Fibroblast of skin of scalp (primary cell): ENCODE measurements at places on chromosomes 3 and 15.

GRCh38 chr15:95522533-95522932 lies 808.0 kb upstream of the NR2F2 start:
- DNase-seq: no peak

- no peak for DNase-seq
Measured at GRCh38 chr15:90386221-90386620, 1.8 kb upstream of the IQGAP1 start.

DNA sequence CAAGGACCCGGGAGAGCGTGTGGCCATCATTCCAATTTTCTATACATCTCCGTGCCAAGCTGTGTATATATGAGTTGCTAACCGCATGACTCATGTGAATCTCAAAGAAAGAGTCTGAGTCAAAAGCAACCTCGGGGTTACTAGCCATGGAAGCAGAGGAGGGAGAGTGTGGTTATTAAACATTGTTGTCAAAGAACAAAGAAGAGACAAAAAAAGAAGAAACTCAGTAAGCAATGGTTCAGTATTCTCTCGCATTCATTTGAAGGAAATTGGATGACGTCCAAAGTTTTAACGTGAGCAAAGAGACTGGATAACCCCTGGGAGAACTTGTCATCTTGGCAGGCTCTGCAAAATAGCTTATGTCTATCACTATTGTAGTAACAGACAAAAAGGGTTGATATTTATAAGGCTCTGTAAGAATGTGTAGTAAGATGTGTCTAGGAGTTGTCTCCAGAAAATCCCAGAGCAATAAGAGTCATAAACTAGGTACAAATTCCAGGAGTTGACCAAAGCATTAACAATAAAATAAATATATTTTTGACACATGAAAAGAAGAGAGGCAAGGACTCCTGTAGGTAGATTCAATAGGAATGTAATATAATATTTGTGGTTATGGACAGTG lies 52.8 kb upstream of the GRM7 start:
- peak; percentile 69 for DNase-seq

DNA sequence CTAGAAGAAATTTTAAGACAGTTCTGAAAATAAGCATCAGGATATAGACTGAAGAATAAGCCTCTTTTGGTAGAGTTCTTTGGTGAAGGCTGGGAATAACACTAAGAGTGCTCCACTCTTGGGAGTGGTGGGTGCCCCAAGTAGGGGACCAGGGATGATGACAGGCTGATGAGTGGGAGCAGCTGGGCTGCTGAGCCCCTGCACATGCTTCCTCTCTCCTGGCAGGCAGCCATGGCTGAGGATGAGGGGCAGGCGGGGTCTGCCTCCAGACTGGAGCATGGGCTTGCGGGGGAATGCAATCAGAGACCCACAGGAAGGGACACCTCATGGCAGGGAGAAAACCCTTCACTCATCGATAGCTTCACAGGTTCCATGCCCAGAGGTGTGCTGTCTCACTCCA lies 72.6 kb upstream of the RORA start:
- DNase-seq: no peak

GRCh38 chr3:22526266-22526837 lies 676.8 kb upstream of the UBE2E2 start:
- DNase-seq: no peak

- no peak for DNase-seq
Measured at GRCh38 chr3:105502333-105502732, 135.6 kb downstream of the ALCAM start.

DNA sequence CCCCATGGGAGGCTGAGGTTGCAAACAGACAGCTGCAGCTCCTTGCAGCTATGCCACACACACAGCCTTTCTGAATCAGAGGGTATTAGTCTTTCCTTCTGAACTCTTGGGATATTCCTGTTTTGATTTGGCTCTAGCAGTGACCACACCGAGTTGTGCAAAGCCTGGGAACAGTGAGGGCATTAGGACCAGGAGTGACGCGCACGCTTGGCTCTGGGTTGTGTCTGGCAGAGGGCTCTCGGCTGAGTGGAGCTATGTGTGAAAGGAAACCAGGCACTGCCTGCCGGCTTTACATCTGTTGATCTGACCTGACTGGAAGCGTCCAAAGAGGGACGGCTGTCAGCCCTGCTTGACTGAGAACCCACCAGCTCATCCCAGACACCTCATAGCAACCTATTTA lies at the start of gene GALNT15:
Gene GALNT15, plus strand, starts transcription at position 292 of the 400 bp plus-strand sequence. CDS start 472 bp downstream, outside the sequence.
- peak; percentile 97 for DNase-seq

GRCh38 chr3:35184775-35185174 lies 454.6 kb upstream of the ARPP21 start:
- DNase-seq: peak; percentile 21

DNA sequence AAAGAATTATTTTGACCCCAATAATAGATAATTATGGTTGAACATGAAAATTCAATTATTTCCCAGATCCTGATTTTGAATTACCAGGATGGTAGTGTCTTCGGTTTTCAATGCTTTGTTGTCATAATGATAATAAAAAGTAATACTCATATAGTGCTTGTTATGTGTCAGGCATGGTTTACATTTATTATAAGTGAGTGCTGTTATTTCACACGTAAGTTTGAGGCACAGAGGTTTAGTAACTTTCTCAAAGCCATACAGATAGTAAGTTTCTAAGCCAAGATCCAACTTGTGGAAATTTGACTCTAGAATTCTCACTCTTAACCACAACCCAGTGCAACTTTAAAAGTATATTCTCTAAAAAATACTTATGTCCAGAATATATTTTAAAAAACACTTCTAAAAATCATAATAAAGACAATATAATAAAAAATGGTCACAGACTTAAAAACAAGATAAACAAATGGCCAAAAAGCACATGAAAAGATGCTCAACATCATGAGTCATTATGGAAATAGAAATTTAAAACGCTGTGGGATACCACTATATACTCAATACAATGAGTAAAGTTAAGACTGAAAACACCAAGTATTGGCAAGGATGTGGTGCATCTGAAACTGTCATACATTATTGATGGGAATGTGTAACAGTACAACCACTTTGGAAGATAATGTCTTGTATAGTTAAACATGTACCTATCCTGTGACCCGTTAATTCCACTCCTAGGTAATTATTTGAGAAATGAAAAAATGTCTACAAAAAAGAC lies 45.2 kb downstream of the SPRED1 start:
- DNase-seq: peak; percentile 34

- DNase-seq: peak; percentile 51
Measured at GRCh38 chr3:136955813-136956212, 2.0 kb upstream of the IL20RB start.

GRCh38 chr15:61387675-61388074 lies 158.6 kb upstream of the RORA start:
- no peak for DNase-seq

DNA sequence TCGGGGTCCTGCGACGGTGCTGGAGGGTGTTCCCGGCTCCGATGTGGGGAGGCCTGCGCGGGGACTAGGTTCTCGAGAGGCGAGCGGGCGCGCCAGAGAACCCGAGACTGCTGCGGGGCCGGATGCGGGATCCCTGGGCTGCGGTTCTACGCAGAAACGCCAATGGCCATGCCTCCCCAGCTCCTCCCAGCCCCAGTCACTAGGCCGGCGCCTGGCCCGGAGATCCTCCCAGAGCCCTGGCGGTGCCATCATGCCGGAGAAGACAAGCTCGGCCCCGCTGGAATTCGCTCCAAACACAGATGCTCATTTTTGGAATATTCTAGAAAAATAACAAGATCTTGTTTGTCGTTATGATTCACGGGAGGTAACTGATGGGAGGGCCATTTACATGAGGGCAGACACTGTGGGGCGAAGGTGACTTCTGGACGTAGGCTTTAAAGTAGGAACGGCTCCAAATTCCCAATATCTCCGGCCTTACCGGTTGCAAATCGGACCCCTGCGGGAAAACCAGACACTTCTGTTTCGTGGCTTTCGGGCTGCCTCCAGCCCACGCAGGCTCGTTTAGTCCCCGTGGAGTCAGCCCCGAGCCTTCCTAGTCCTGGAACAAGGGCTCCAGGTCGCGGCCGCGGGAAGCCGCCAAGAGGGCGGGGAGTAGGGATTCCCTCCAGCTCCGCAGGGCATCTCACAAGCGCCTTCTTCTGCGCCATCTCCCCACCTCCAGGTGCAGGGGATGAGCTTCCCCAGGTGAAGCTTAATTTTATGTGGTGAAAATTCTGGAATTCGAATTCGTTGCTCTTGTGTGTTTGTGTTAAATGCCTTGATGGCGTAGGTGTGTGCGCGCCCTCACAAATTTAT lies 74.8 kb upstream of the POLG start:
- no peak for DNase-seq

- no peak for DNase-seq
Measured at GRCh38 chr3:59093521-59093920, 43.7 kb upstream of the CFAP20DC start.

GRCh38 chr3:42690766-42691680 lies 5.7 kb downstream of the KLHL40 start:
- no peak for DNase-seq

GRCh38 chr15:39936681-39937080 lies 2.8 kb downstream of the EIF2AK4 start:
- no peak for DNase-seq
